Stimulated activated CD8-positive, alpha-beta memory T cell treated with anti-CD3 and anti-CD28 coated beads, Interleukin-15, amount 100 ng/mL, for 48 hours (primary cell): ENCODE measurements at places on chromosomes 16 and 17.

DNA sequence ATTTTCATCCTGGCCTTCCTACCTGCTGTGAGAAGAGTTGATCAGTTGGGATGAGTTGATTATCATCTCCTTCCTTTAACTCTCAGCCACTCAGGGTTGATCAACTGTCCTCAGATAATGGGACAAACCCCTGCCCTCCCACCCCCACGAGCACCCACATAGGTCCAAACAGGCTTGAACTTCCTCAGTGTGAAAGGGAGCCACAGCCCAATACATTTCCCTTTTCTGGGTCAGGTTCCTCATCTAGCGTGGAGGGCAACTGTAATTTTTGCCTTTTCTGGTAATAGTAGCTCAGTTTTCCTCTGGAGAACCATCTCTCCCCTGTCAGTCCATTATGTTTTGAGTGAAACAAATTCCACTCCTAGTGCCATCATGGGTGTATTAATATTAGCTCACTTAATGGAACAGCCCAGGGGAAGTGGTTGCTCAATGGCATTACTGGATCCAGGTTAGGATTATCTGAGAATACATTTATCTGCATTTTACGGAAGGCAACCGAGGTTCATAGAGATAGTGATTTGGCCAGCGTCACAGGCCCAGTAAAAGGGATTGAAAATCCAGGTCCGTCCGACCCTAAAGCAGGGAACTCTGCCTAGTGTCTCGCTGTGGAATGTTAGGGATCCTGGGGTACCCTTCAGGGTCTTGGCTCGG is 476 bp upstream of the LPCAT2 start:
- DNase-seq = no peak

DNA sequence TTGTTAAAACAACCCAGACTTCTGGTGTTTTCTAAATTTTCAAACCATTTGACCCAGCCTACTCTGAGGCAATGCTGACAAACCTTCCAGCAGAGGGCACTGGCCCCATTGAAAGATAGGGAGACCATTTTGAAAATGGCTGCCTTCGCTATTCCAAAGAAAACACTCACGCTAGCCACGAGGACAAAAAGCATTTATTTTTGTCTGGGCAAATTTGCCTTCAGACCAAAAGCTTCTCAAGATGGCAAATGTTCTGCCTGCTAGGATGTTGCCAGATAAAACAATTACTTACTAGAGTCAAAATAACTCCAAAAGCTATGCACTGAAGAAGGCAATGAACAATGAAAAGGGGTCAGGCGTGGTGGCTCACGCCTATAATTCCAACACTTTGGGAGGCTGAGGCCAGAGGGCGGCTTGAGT is 296.7 kb upstream of the IRX5 start:
- DNase-seq = no peak

GRCh38 chr17:58121925-58122324 is 26.3 kb upstream of the OR4D1 start:
- no peak for DNase-seq

GRCh38 chr17:38654411-38655398 is 20.1 kb downstream of the EPOP start:
- DNase-seq = no peak

- DNase-seq = no peak
These were observed 8.6 kb downstream of the P2RX1 start for GRCh38 chr17:3907483-3908216.

GRCh38 chr17:73334771-73335513 is 23.1 kb upstream of the CDC42EP4 start:
- no peak for DNase-seq

DNA sequence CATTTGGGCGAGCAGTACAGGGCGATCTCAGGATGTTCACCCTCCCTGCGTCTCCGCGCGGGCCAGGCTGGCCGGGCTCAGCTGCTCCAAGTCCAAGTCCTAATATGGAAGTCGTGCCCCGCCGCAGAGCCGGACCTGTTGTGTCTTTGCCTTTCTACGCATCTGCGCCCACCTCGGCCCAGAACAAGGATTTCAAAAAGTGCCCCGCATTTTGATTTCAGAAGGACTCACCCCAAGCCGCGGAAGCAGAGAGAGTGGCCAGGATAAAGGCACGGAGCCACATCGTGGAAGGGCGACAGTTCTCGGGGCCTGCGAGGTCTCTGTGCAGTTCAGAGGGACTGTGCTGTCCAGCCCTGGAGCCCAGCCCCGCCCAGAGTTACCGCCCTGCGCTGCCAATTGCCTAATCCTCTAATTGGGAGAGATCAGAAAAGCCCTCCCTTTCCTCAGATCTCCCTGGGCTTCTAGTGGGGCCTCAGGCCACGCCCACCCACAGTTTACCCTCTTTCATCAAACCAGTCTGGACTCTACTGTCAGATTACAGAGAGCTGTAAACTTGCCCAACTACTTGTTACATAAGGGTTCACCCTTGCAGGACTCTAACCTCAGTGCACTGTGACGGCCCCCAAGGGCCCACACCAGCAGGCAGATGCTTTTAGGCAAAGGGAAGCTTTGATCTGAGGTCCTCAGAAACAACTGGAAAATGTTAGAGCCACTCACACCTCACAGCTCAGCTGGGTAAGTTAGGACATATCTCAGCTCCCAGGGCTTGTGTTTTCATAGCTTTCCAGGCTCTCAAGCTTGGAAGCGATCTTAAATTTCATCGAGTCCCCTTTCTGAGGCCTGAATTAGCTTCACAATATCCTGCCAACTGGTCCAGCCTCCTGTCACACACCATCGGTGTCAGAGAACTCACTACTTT is at the start of gene CES1:
TSS of gene CES1 (minus strand) at position 324 of the 919 bp plus-strand sequence. CDS start at position 283, 41 bp downstream.
- DNase-seq = no peak

DNA sequence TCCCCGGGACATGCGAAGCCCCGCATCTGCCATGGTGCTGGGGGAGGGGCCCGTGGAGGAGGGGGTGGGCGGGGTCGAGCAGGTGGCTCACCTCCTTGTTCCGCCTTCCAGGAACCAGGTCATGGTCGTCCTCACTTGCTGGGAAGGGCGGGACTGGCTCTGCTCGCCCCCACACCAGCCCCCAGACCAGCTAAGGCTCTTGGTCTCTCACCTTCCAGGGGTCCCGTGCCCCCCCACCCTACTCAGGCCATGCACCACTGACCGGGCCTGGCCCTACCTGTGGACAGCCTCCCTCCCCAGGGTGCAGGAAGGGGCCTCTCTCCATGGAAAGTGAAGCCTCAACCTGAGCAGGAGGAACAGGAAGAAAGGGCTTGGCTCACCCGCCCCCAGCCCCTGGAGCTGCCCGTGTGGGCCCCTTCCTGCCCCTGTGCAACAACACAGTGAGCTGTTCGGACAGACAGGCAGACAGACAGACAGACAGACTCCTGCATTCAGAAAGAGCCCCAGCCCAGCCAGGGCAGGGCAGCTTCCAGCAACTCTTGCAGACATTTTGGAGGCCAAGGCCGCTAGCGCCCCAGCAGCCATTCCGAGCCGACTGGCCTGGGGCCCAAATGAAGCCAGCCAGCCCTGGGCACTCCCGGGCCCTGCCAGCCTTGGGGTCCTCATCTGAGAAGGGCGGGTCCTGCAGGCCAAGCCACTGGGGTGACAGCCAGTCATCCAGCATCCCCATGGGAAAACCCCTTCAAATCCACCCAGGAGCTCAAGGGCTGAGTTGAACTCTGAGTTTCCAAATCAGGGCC is 8.1 kb upstream of the KREMEN2 start:
- DNase-seq = no peak

DNA sequence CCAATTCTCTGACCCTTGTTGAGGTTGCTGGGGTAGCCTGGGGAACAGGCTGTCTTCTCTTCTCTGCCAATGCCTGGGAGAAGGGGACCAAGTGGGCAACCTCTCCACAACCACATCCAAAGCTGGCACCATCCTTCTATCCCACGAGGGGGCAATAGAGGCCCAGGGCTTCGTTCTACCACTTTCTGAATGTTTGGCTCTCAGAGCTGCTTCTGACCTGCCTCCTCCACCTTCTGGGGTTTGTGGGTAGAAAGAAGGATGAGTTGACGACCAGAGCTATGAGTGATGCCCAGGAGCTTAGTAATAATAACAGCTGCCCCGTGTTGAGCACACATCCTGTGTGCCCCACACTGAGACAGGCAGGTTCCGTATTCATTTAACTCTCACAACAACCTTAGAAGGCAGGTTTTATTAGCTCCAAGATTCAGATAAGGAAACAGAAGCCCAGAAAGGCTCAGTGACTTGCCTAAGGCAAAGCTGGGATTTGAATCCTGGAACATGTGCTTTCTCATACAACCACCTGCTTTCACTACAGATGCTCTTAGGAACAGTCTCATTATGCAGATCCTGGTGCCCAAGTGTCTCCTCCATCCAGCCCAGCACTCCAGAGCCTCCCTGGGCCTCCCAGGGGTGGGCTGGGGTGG is 11.1 kb downstream of the TSPOAP1 start:
- DNase-seq = peak; percentile 69

- DNase-seq = no peak
These were observed 630.2 kb downstream of the WWOX start for GRCh38 chr16:78729687-78730086.

GRCh38 chr17:79715943-79716797 is 14.6 kb upstream of the ENPP7 start:
- DNase-seq = no peak

- DNase-seq = no peak
These were observed 11.8 kb upstream of the MTSS2 start for GRCh38 chr16:70697594-70698170.

GRCh38 chr16:85913688-85914422 is 14.9 kb downstream of the IRF8 start:
- no peak for DNase-seq

DNA sequence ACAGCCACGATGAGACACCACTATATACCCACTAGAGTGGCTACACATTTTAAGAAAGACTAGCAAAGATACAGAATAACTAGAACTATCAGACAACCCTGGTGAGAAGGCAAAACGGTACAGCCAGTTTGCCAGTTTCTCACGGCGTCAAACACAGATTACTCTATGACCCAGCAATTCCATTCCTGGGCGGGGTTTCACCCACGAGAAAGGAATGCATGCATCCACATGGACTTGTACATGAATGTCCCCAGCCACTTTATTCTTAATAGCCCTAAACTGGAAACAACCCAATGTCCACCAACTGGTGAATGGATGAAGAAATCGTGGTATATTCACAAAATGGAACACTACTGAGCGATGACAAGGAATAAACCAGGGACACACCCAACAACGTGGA is 74.5 kb downstream of the MYH10 start:
- no peak for DNase-seq

DNA sequence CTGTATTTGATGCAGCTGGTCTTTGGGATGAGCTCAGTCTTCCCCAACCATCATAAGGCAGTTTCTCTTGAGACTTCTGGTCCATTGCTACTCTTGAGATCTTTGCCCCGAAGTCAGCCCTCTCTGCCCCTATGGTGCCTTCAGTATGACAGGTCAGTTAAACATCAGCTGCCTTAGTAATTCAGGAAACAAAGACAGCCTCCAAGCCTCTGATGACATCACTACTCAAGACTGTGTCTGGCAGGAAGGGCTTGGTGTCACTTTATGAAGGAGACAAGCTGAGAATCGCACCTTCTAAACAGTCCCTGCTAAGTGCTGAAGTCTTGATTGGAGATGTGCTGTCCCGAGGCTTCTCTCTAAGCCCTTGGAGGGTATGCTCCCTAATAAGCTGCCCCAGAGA is 104.9 kb upstream of the TBX2 start:
- DNase-seq = no peak
